ENCODE measurements at places on chromosomes 1 and 21. TPM values are rescaled to one million over a fixed set of nuclear protein-coding genes. Genes with fewer than 3 reads are reported as not detected.

DNA sequence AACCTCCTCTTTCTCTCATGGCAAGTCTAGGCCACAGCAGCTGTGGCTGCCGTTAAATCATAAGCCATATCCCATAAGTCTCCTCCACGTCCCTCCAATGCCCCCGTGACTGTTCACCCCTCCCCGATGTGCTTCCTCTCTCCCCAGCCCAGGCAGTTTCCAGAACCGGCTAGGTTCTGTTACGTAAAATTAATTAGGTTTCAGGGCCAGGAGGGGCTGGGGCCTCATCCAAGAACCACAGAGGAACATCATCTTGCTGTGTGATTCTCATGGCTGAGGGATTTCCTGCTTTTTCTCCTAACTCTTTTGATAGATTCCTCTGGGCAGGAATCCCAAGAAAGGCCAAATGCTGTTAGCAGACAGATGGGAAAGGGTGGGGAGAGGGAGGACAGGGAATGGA is 141.8 kb upstream of the AJAP1 start:
- DNase-seq: no peak

DNA sequence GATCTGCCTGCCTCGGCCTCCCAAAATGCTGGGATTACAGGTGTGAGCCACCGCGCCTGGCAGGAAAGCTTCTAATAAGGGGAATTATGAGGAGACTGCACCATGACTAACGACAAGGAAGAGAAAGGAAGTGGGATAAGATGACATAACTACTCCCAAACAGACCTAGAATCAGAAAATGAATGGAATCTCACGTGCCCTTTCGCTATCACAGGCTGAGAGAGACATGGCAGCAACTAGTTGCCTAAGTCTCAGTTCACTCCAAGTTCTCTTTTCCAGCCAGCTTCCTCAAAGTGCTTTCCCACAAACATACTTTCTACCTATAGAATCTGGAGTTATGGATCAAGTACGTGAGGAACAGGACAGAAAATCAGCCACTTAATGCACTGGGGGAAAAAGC is 2.0 kb downstream of the PI4KB start:
- DNase-seq: no peak

- DNase-seq: peak; percentile 63
Observed at GRCh38 chr1:55064071-55064581, 24.8 kb downstream of the PCSK9 start.

DNA sequence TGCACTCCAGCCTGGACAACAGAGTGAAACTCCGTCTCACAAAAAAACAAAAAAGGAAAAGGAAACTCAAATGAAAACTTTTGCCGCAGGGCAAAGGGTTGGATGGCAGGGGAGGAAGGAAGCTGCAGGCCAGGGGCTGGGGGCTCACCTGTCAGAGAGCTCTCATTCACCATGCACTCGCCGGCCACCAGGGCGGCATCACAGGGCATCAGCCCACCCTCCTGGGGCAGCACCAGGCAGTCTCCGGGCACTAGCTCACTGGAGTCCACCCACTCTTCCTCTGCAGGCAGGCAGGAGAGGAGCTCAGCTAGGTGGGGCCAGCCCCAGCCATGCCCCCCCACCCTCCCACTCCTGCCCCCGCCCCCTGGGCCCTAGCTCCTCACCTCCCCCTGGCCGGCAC is 11.9 kb downstream of the ATP13A2 start:
- DNase-seq: no peak

DNA sequence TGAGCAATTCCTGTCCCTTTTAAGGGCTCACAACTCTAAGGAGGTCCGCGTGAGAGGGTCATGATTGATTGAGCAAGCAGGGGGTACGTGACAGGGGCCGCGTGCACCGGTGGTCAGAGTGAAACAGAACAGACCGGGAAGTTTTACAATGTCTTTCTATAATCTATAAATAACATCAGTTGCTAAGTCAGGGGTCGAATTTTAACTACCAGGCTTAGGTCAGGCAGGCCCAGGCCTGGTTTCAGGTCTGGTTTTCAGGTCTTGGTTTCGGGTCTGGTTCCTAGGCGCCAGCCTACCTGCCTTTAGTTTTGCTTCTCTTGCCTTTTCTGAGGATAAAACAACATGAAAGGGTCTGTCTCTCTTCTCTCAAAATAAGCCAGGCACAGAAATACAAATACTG is 476.0 kb upstream of the CAMK1G start:
- no peak for DNase-seq

GRCh38 chr1:240237305-240237721 is 145.6 kb downstream of the FMN2 start:
- DNase-seq: no peak

DNA sequence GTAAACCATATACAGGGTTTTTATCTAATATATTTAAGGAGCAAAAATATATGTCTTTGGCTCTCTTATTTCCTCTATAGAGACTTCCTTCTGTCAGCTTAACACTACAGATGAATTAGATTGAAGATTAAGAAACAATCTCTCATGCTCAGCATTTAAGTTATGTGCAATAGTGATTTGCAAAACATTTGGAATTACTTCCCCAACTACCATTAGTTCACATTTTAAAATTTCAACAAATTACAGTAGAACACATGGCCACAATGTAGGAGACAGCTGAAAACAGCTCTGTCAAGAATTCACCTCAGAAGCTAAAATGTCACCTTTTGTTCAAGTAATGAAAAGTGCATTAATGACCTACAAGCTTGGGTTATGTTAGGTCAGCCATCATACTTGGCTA is 177.9 kb downstream of the EIF4G3 start:
- DNase-seq: no peak

HCRTR1 gene
- not detected for polyA plus RNA-seq

- DNase-seq: peak; percentile 44
Observed at GRCh38 chr21:42515708-42516502, 2.3 kb downstream of the SLC37A1 start.

STUM gene
- polyA plus RNA-seq: 0.40 TPM

NFIA gene
- 2.1 TPM for polyA plus RNA-seq

DNA sequence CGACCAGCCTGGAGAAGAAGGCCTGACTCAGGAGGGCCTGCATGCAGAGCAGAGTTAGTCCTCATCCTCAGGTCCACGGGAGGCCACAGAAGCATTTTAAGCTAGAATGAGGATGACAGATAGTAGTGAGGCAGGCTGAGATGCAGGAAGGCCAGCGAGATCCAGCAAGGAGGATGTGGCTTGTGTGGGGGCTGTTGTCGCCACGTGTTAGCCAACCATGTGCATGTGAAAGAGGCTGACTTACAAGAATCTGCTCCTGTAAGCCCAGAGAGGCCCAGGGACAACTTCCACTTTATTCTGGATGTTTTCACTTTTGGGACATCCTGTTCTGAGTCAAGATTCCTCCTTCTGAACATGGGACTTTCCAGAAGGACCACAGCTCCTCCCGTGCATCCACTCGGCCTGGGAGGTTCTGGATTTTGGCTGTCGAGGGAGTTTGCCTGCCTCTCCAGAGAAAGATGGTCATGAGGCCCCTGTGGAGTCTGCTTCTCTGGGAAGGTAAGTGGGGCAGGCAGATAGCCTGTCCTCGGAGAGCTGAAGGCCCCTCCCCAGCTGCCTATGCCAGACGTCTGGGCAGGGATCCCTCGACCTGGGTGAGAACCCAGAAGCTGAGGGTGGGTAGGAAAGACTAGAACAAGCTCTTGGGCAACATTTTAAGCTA is at the start of gene SLAMF8:
SLAMF8 (plus strand) TSS at position 433 of the 661 bp plus-strand sequence; CDS start at position 459, 26 bp downstream.
- DNase-seq: no peak

GRCh38 chr1:78676993-78677392 is 27.4 kb downstream of the IFI44 start:
- no peak for DNase-seq

CELA2B gene
- polyA plus RNA-seq: not detected

HOOK1 gene
- 27.4 TPM for polyA plus RNA-seq

DNA sequence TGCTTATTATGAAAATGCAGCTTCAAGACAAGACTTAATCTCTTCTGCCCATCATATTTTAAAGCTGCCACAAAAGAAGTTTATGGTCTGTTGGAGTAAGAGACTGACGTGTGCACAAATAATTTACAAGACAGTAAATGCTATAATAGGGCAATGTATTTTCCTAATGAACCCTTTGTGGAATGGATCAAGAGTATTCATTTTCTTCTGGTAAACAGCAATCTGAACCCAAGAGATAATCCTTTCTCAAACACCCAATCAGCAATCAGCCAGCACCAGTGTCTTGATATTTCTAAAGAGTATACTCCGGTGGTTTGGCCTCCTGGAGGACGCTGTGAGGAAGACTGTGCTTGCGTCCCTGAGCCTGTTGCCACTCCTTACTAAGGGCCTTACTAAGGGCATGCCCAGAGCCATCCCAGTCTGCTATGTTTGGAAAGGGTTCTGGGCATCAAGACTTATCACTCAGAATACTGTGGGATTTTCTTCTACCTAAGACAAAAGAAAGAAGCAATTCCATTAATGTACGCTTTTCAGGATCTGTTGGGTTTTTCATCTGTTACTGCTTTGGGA is 48.8 kb upstream of the LRRC8D start:
- peak; percentile 28 for DNase-seq

DNA sequence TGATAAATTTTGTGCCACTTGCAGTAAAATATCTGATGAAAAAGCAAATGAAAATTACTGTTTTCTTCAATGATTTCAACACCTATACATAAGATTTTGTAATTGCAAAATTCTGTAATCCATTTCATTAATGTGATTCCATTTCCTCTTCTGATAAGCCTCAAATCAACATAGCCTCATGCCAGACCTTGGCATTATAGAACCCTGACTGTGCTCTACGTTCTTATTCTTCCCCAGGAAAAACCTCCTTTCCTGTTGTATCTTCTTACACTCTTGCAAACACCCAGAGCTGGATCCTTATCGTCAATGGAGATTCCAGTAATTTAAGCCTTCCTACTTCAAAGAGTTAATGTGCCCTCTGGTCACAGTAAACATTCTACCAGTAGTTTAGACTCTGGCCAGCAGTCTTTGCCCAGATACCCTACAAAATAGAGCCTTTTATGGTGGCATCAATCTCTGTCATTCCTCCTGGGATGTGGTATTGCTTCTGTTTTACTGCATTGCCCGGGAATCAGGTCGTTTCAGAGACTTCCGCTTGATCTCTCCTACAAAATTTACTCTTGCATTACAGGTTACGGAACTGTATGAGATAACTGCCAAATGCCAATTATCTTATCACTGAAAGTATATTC is 48.5 kb upstream of the CHRM3 start:
- no peak for DNase-seq

NCF2 gene
- 0.45 TPM for polyA plus RNA-seq

DNA sequence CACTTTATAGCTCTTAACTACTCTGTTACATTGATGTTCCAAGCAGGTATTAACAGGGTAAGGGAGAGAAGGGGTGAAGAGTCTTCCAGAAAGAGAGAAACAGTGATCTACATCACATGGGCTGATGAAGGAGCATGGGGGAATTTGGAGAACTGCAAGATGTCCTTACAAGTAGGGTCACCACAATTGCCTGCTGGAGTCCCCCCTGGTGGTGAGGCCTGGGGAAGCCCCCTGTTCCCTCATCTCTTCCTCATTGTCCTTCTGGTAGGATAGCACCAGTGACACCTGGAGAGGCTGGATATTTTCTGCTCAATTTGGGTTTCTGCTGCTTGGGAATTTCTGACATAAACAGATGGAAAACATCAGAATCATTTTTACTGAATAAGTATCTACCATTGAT is 126.6 kb downstream of the RUNX1 start:
- no peak for DNase-seq

KRTAP19-2 gene
- not detected for polyA plus RNA-seq

LCE6A gene
- polyA plus RNA-seq: not detected

DNA sequence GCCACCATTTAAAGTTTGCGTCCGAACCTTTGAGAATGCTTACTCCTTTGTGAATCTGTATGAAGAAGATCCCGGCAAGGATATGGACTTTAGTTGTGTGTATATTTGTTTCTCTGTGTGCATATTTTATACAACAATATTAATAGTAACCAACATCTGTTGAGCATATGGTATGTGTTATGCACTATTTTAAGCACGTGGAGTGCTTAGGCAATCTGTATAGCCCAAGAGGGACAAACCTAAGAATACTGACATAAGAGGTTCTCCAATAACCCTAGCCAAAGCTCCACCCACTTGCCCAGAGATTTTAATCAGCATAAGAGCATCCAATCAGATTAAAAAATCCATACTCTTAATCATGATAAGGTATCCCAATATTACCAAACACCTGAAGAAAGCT is 92.7 kb downstream of the MAB21L3 start:
- no peak for DNase-seq

GRCh38 chr21:20661246-20661645 is 337.0 kb upstream of the NCAM2 start:
- peak; percentile 41 for DNase-seq

- no peak for DNase-seq
Observed at GRCh38 chr1:190942475-190942874, 464.8 kb upstream of the BRINP3 start.
